ENCODE measurements at places on chromosomes 7 and 10. TPM values are rescaled to one million over a fixed set of nuclear protein-coding genes. Genes with fewer than 3 reads are reported as not detected.

The NXPH1 gene
- not detected for total RNA-seq

The OR13A1 gene
- total RNA-seq, result not detected

The GPR15LG gene
- total RNA-seq, result not detected

The OR2A42 gene
- total RNA-seq, result not detected

The PON1 gene
- total RNA-seq, result 0.78 TPM

The DRGX gene
- total RNA-seq, result not detected

The RTKN2 gene
- total RNA-seq, result 3.7 TPM

The AGAP3 gene
- total RNA-seq, result 140 TPM

The OR2A12 gene
- total RNA-seq, result not detected

The NUTM2E gene
- total RNA-seq, result not detected
